ENCODE measurements at places on chromosomes 6 and 20.
A peak's percentile ranks its signal among the peaks of the same experiment; 100 is the strongest.

DNA sequence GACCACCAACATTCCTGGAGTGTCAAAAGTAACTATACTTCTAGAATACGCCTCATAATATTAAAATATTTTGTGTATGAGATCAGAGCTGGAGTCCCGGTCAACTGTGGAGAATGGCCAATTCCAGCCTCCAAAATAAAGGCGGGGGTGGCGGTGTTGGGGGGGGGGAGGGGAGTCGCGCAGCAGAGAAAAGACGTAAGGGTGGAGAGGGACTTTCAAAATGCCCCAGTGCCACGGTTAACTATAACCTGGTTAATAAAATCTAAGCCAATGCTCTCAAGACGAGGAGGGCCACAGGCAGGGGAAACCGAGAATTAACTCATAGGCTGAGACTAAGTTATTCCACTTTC, 1.3 kb downstream of the NUP153 start:
- peaks cover 37% of the 10 kb centered on the region for H3K4me1 ChIP-seq
- no peaks in the 10 kb centered on the region for H3K36me3 ChIP-seq
- peak overlapping the region; percentile 84 for H3K4me3 ChIP-seq
- peak overlapping the region; percentile 99 for H3K27ac ChIP-seq
- peak; percentile 38 for DNase-seq
- no peaks in the 10 kb centered on the region for H3K27me3 ChIP-seq

DNA sequence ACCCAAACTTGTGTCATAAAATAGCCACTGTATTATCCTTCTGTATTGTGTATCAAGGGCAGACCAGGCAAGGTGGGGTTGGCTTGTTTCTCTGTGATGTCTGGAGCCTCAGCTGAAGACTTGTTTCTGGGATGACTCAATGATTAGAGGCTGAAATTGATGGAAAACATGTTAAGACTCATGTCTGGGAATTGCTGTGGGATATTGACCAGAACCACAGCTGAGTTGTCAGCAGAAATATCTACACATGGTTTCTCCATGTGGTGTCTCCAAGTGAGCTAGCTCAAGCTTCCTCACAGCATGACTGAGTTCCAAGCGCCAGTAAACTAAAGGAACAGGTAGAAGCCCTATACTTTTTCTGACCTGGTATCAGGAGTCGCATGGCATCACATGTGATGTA, 128.5 kb upstream of the SYNDIG1 start:
- H3K27ac ChIP-seq, result no peak overlapping the region
- no peaks in the 10 kb centered on the region for H3K27me3 ChIP-seq
- no peak overlapping the region for H3K4me3 ChIP-seq
- H3K4me1 ChIP-seq, result no peaks in the 10 kb centered on the region

GRCh38 chr6:13247627-13248026, 80.7 kb downstream of the TBC1D7 start:
- DNase-seq, result no peak
- H3K27me3 ChIP-seq, result no peaks in the 10 kb centered on the region
- no peak overlapping the region for H3K4me3 ChIP-seq
- no peak overlapping the region for H3K27ac ChIP-seq

DNA sequence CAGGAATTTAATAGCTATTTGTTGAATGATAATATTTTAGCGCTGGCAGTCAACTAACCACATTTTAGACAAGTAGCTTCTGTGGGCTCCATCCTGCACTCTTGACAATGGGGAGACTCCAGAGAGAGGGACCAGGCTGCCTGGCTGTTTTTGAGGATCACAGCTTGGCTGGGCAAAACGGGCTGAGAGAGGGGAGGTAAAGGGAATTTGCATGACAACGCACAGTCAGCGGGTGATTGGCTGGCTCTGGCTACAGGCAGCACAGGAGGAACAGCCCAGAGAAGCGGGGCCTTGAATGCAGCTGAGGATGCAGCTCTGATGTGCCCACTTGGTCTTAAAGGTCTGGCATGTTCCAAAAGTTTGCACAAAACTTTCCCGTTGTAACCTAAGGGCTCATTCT, 41.2 kb downstream of the LRFN2 start:
- no peak for DNase-seq
- H3K4me3 ChIP-seq, result no peak overlapping the region
- no peak overlapping the region for H3K27ac ChIP-seq
- H3K36me3 ChIP-seq, result no peaks in the 10 kb centered on the region

All from stomach (tissue), 19 donors.